ENCODE measurements at places on chromosomes 5 and 9. TPM values are rescaled to one million over a fixed set of nuclear protein-coding genes. Genes with fewer than 3 reads are reported as not detected.

- DNase-seq: no peak
Observed at GRCh38 chr5:83179966-83180365, 102.6 kb downstream of the XRCC4 start.

DNA sequence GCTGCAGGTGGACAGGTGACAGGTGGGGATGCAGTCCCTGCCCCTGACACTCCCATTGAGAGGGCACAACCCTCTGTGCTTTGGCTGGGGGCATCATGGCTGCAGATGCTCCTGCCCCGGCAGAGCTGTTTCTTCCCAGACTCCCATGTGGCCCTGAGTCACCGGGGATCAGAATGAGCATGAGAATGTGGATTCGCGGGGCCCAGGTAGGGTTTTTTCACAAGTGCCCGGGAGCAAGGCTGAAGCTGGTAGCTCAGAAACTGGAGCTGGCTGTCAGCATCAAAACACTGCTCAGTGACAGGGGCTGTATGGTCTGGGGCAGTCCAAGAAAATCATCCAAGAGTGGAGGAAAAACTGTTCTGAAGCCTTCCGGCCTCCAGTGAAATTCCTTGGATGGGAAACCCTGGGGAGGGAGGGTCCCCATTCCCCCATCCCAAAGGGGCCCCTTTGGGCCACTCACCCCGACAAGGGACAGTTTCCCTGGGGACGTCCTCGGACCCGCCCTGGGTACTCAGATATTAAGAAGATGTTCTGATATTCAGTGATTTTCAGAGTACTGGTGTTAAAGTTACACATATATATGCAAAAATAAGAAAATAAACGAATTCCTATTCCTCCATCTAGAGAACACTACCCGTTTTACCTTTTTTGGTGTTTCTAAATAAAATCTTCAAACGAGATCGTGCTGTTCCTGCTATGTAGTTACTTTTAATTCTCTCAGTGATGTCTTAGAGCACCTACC is 120.1 kb upstream of the LPCAT1 start:
- no peak for DNase-seq

DNA sequence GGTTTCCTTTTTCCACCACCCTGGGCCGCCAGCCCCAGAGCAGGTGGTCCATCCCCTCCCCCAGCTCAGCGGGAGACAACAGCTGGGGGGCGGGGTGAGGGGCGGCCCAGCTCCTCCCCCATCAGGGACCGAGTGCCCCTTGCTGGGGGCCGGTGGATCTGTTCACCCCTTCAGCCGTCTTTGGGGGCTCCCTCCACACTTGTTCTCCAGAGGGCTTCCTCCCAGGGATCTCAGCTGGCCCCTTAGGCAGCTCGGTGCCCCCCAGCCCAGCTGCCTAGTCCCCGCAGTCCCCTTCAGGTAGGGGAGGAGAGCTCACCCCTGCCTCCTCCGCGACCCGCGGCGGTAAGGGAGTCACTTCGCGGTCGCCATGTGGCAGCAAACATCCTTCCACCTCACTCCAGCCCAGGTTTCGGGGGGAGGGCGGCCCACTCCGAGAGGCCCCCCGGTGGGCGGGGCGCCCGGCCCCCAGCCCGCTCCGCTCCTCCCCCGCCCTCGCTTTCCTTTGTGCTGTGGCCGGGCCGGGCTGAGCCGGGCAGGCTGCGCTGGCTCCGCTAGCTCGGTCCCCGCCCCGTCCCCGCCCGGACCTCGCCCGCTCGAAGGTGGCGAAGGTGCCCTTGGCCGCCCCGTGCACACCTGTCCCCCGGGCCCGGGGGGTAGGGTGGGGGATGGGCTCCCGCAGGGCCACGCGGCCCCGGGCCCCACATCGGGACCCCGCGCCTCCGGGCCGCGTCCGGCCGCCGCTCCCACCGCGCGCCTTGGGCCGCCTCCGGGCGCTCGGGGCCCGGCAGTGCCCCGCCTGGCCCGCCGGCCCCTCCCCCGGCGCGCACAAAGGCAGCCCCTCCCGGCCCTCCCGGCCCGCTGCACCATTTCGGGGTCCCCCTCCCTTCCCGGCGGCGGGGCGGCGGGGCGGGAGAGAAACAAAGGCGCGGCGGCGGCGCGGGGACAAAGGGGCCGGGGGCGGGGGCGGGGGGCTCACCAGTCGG is 683 bp downstream of the DBN1 start:
- no peak for DNase-seq

DNA sequence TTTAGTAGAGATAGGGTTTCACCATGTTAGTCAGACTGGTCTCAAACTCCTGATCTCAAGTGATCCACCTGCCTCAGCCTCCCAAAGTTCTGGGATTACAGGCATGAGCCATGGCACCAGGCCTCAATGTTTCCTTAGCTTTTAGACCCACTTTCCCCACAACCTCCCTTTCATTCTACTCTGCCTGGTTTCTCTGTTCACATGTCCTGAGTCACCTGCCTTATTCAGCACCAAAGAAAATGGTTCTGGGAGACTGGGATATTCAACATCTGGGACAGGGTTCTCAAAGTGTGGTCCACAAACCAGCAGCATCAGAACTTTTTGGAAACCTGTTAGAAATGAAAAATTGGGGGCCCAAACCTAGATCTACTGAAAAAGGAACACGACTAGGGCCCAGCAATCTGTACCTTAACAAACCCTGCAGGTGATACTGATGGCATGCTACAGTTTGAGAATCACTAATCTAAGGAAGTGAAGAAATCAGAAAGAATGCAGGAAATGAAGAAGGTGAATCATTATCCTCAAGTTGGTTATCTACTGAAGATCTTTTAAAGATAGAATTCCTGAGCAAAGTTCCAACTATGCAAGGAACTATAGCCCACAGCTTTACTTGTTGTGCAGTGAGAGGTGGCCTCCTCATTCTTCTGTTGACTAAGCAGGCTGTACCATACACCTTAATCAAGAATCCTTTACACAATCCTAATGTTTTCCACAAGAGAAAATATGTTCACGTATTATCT is 51.8 kb upstream of the CTNNAL1 start:
- DNase-seq: peak; percentile 67

GRCh38 chr5:100863739-100864138 is 39.3 kb downstream of the ST8SIA4 start:
- no peak for DNase-seq

GRCh38 chr5:6169660-6170059 is 208.7 kb downstream of the MED10 start:
- no peak for DNase-seq

- no peak for DNase-seq
Observed at GRCh38 chr5:168803541-168803940, 224.4 kb upstream of the PANK3 start.

DNA sequence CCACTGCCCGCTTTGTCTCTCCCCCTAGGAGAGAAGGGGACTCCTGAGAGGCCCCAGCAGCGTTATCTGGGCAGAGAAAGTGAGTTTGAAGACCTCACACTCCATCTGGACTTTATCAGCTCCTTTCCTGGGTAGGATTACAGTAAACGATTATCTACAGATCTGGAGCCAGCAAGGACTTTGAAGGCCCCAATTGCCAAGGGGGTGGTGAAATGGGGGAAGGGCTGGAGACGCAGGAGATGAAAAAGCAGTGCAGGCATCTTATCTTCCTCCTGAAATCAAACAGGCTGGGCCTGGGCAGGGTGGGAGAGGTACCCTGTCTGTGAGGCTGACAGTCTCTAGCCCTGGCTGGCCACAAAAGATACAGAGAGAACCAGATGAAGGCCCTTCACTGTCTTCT is 105.8 kb upstream of the MSX2 start:
- DNase-seq: peak; percentile 93

- DNase-seq: no peak
Observed at GRCh38 chr9:129695870-129696269, 30.4 kb downstream of the PRRX2 start.

GRCh38 chr9:21873540-21874221 is 71.2 kb downstream of the MTAP start:
- DNase-seq: no peak

DNA sequence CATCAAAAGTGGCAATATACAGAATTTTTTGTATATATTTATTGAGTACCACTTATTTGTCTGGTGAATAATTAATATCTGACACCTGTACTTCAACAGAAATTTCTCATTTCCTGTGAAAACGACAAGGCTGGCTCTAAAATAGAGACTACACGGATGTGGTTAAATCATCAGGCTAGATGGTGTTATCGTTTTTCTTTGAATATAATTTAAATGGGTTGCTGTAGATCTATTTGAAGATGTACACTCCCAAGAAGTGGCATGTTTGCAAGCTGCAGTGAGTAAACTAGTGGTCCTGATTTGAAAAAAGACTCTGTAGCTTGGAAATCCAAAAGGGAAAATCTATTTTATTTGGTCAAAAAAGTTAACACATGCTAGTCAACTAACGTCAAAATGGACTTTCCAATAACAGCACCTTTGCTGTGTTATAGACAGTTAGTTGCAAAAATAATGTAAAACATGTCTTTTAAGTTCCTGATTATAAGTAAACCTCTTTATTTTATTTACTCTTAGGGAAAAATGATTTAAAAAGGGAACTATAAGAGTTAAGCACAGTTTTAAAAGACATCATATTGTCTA is 13.8 kb downstream of the ST8SIA4 start:
- no peak for DNase-seq

DNA sequence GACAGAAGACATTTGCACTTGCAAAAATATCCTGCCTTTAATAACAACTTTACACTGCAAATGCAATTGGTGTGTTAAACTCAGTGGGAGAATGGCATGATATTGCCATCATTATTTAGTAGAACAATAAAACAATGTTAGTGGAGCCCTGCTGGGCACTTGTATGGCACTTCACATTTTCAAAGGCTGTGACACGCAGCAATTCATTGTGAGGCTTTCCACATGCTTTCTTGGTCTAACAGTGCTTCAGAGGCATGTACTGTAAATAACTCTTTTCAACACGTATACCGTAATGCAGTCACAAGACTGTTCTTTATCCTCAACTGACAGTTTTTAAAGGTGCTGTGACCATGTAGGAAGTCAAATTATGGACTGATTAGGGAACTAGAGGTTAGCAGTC is 155.5 kb upstream of the EPB41L4A start:
- DNase-seq: no peak

DNA sequence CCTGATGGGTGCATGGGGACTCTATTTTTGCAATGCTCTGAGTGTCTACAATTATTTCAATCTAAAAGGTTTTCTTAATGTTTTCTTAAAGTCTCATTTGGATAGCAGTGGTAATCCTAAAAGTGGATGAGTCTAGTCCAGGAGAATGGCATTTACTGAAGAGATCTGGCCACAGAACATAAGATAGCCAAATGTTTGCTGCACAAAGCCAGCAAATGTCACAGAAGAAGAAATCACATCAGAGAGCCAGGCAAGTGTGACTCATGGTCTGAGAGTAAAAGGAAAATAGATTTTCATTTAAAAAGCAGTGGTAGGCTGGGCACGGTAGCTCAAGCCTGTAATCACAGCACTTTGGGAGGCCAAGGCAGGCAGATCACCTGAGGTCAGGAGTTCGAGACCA is 352.7 kb upstream of the GRAMD2B start:
- DNase-seq: no peak

DNA sequence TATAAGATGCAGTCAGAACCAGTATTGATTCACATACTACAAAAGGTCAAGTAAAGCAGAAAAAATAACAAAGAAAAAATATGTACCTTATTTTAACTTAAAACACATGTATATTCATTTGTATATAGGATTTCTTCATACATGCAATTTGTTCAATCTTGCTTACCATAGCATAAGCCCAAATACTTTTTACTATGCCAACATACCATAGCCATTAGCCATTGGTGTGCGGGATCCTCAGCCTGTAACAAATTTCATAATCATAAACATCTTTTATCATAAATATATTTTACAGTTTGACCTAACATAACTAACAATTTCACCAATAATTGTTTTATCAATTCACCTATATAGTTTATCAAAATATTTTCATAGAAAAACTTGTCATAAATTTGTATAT is 51.1 kb downstream of the MPDZ start:
- no peak for DNase-seq

FOXD4L5 gene
- 0.25 TPM for total RNA-seq

LOX gene
- 4.9 TPM for total RNA-seq

CDHR2 gene
- 0.19 TPM for total RNA-seq

ACER2 gene
- 2.5 TPM for total RNA-seq

IL4 gene
- not detected for total RNA-seq

CACFD1 gene
- 27.0 TPM for total RNA-seq

TMEM232 gene
- total RNA-seq: 0.91 TPM
